ENCODE measurements at places on chromosomes 5 and 9. TPM values are rescaled to one million over a fixed set of nuclear protein-coding genes. Genes with fewer than 3 reads are reported as not detected.

GRCh38 chr9:26205261-26205660 is 527.0 kb upstream of the TUSC1 start:
- DNase-seq: no peak

Gene PRELID2
- total RNA-seq: 41.5 TPM

GRCh38 chr5:127643607-127644006 is 5.3 kb upstream of the CTXN3 start:
- no peak for DNase-seq

DNA sequence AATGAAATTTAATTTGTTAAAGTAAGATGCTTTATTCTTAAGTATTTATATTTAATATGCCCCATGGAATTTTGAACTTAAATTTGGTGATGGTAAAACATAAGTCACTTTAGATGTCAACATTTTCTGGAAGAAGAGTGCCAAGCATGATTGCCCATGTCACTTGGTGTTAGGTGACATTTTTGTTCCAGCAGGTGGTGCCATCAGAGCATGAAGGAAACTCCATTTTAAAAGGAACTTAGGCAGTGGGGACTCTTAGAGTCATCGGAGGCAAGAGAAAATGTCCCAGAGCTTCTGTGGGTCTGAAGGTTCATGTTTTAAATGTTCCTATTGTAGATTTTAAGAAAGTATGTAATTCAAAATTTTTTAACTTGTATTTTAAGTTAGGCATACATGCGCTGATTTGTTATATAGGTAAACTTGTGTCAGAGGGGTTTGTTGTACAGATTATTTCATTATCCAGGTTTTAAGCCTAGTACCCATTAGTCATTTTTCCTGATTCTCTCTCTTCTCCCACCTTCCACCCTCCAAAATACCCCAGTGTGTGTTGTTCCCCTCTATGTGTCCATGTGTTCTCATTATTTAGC is 789.3 kb downstream of the SEMA5A start:
- no peak for DNase-seq

DNA sequence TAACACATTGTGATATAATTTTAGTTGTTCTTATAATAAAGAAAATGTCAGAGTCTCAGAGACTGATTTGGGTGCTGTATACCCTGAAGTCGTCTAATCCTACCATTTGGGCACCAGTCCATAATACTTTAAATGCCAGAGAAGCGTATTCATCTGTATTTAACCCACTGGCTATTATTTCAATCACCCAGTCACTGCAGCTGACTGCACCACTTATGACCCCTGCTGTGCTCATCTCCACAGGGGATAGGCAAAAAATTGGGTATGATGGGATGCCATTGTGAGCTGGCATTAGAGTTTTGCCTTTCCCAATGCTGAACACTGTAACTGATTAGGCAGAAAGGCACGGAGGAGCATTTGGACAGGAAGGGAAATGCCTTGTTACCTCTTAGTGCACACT is 599.7 kb downstream of the CAAP1 start:
- no peak for DNase-seq
